ENCODE measurements at places on chromosomes 4 and X.

GRCh38 chr4:147864607-147865006 lies 132.7 kb downstream of the ARHGAP10 start:
- no peak for DNase-seq

- DNase-seq, result no peak
Measured at GRCh38 chr4:7343950-7344349, 90.8 kb downstream of the PSAPL1 start.

GRCh38 chr4:41043465-41043864 lies 170.9 kb downstream of the APBB2 start:
- DNase-seq, result no peak

GRCh38 chr4:153036931-153037482 lies 100.9 kb downstream of the FHDC1 start:
- DNase-seq, result no peak

DNA sequence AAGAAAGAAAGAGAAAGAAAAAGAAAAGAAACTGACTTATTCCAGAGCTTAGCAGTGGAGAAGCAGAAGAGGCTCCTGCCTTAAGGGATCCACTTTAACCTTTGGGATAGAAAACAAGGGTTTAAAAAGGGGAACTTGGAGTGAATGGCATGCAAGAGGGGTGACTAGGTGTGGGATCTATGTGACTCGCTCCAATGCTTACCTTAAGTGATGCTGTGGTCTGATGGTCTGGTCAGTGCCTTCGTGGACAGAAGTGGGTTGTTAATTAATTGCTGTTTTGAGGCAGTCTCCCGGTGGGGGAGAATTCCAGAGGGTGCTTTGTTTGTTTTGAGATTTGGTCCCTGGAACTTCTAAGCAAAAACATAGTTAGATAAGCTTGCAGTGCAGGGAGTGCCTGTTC lies 21.1 kb upstream of the RHOXF1 start:
- no peak for DNase-seq

DNA sequence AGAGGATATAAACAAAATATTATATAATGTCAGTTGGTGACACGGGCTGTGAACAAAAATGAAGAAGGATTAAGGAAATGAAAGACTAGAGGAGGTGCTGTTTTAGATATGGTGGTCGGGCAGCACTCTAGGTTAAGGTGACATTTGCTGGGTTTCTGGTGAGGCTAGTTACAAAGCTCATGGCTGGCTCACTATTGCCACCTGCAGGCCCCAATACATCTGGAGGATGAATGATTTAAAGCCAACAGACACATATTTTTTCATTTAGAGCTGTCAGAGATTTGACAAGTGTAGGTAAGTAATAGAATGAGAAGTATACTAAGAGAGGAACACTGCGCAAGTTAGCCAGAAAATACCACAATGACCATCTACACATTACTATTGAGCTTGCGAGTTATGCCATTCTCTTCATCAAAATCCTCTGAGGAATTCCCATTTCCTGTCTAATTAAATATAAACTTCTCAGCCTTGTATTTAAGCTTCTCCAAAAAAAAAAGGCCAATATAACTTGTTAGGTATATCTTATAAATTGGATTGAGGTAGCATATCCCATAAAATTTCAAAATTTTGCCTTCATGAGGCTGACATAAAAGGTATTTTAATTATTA lies 6.4 kb upstream of the FGG start:
- DNase-seq, result peak; percentile 22

GRCh38 chr4:38002451-38003071 lies 42.4 kb downstream of the PTTG2 start:
- DNase-seq, result peak; percentile 16

DNA sequence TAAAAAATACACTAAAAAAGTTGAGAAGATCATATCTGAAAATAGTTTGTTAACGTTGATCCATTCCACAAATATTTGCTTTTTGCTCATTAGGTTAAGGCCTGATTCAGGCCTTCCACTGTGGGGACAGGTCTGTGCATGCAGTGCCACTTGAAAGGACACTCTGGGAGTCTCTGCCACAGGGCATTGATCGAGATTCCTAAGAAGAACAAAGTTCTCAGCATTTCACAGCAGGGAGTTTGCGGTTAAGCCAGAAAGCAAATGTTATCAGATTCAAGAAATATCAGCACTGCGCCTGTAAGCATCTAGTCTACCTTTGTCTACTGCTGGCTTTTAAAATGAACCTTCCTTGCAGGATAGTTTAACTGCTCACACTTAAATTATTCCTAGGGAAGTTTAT lies 62.2 kb upstream of the TNIP3 start:
- no peak for DNase-seq

DNA sequence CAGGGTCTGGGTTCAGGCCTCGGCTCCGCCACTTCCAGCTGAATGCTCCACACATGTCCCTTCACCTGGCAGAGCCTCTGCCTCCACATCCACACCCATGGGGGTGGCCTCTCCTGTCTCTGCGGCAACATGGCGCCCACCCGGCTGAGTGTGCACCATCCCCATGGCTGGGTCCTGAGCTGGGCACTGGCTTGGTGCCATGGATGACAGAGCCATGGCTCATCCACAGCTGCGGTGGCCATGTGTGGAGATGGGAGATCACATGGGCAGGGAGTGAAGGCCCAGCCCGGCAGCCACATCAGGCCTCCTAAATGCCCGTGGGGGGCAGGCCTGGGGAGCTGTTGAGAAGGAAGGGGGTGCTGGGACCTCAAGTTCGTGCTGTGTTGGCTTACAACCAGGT lies 213.7 kb downstream of the AFAP1 start:
- DNase-seq, result peak; percentile 48

- no peak for DNase-seq
Measured at GRCh38 chr4:30172416-30172815, 547.8 kb upstream of the PCDH7 start.

DNA sequence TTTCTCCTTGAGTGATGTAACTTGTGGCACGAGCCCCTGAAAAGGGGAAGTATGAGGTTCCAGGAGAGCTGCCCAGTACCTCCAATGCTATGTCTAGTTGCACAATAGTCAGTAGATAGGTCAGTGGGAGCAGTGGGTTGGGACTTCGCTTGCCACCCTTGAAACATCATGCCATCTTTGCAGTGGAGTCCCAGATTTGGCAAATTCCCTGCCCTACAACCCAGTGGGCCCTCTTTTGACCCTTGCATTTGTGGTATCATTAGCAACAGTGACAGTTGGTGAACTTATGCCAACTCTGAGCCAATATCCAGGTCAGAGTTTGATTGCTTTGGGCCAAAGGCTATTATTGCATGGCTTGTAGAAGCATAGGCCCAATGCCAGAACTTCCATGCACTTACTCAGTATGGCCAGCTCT lies 12.3 kb downstream of the FHL1 start:
- DNase-seq, result peak; percentile 9

DNA sequence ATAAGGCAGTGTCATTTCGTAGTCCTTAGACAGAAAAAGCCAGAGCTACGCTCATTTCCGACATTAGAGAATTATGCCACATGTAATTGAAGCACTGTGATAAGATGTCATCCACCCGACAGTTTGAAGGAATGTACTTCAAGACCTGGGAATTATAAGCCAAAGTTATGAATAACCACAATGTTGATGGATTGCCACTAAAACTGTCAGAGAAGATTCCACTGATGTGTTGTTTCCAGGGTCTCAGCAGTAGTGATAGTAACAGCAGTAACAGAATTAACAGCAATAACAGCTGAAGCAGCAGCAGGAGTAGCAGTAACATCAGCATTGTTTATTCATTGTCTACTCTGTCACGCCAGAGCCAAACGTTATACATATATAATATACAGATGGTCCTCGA lies 24.7 kb downstream of the RAB33A start:
- DNase-seq, result peak; percentile 65

- DNase-seq, result no peak
Measured at GRCh38 chrX:83345298-83345697, 162.8 kb upstream of the POU3F4 start.

- DNase-seq, result peak; percentile 17
Measured at GRCh38 chr4:76377911-76378310, 43.0 kb downstream of the CCDC158 start.

DNA sequence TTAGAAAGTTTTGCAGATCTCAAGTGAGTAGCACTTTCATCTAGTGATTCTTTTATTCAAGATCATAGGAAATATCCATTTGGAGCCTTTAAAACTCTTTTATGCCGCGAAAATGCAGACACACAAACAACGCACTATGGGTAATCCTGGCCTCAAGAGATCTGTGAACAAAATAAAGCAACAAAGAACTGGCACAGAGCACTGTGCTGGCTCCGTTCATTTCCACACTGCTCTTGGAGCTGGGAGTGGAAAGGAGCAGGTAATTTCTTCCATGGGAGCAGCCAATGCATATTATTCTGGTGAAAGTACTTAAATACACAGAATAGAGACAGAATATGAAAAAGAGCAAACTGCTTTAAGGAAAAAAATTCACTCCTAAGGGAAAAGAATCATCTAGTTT lies 172.7 kb upstream of the FRG1 start:
- DNase-seq, result no peak

GRCh38 chr4:148834804-148835631 lies 392.8 kb upstream of the NR3C2 start:
- peak; percentile 70 for DNase-seq

GRCh38 chr4:80128941-80129340 lies 55.9 kb upstream of the ANTXR2 start:
- no peak for DNase-seq

DNA sequence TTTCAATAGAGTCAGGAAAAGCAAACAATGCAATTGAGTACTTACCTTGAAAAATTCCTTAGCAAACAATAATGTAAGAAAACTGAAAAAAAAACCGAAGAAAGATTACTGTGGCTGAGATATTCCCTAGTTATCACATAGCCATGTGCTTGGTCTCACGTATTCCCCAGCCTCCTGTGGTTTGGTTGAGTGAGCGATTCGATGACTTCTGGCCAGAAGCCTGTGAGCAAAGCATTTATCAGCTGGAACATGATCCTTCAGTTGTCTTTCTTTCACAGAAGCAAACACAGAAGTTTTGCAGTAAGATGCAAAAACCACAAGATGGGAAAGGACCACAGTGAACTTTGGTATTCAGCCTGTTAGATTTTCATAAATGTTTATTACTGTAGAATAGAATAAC lies 1754.3 kb upstream of the AGA start:
- no peak for DNase-seq

GRCh38 chr4:26670903-26671537 lies 87.1 kb downstream of the TBC1D19 start:
- DNase-seq, result no peak

- no peak for DNase-seq
Measured at GRCh38 chr4:5385741-5386311, 322.5 kb downstream of the EVC2 start.

GRCh38 chrX:150926304-150926703 lies 27.8 kb upstream of the CD99L2 start:
- DNase-seq, result no peak

DNA sequence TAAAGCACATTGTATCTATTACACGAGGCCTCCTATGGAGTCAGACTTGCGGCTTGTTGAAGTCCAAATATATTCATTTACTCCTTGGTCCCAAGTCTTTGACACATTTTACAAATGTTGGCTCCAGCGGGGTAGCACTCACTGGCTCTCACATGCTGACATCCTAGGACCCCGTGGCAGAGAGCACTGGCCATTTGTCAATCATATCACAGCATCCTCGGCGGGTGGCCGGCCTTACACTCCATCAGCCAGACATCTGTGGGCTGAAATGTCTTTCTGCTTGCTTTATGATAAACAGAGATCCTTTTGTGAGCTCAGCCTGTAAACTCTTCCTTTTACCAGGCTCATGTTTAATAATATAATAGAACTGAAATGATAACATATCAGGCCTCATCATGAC lies 25.7 kb upstream of the VCX2 start:
- no peak for DNase-seq

GRCh38 chrX:46407753-46408130 lies 137.5 kb downstream of the ZNF674 start:
- DNase-seq, result peak; percentile 42

DNA sequence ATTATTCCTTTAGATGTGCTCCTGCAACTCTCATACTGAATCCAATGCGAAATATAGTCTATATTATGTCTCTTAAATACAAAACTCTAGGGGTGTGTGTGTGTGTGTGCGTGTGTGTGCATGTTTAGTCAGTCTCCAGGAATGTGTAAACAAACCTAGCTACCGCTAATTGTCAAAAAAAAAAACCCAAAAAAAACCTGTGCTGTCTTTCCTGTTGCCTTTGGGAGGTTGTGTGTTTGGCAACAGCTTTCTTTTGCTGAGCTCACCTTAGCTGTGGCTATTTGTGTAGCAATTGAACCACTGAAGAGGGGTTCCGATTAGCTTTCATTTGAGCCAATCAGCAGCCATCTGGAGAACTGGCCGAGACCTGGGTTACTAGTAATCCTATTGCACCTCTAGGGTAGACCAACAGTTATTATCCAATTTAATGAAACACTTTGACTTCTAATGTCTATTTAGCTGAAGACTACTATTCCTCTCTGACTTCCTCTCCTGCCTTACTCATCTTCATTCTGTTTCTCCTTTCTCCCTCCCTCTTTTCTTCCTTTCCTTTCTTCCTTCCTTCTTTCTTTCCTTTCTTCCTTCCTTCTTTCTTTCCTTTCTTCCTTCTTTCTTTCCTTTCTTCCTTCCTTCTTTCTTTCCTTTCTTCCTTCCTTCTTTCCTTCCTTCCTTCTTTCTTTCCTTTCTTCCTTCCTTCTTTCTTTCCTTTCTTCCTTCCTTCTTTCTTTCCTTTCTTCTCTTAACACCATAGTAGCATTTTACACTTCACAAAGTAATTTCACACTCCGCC lies 471.1 kb downstream of the GBA3 start:
- DNase-seq, result no peak

- DNase-seq, result peak; percentile 99
Measured at GRCh38 chr4:1043651-1044468, 32.4 kb downstream of the FGFRL1 start.

DNA sequence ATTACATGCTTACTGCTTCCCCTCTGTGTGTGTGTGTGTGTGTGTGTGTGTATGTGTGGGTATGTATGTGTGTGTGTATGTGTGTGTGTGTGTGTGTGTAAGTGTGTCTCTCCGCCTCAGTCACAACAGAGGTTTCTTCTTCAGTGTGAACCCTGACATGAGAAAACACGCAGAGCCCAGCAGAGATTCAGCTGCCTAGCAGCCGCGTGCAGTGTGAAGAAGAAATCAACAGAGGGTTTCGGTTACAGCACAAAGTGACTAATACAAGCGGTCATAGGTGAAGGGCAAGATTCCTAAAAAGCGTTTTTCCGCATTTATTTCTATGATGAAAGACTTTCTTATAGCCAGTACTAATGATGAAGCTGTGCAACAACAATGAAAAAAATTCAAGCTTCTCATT lies 55.3 kb upstream of the ZFP42 start:
- no peak for DNase-seq

- DNase-seq, result no peak
Measured at GRCh38 chr4:175127314-175127713, 209.2 kb downstream of the ADAM29 start.

DNA sequence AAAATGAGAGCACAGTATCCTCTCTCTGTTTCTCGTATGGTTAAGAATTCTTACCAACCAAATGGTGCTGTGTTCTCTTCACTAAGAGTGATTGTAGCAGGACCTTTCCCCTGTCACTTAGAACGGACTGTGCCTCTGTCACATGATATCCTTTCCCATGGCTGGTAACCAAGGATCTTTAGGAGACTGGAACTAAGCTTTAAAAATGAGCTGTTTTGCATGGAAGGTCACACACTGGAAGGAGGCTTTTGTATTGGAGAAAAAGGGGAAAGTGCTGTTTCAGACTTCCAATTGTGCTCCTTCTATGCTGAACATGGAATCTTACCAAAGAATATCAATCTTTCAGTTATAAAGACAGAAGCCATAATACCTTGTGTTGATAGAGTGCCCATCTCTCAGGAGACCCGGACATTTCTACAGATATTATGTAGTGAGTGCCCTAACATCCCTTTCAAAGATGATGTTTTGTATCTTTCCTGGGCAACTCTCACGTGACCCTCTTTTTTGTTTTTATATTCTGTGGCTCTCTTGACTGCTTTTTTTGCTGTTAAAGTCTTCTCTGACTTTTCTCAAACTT lies 148.6 kb downstream of the SLC4A4 start:
- no peak for DNase-seq

Data from AG10803 (cell line).